ENCODE measurements at places on chromosomes 2 and 18.

DNA sequence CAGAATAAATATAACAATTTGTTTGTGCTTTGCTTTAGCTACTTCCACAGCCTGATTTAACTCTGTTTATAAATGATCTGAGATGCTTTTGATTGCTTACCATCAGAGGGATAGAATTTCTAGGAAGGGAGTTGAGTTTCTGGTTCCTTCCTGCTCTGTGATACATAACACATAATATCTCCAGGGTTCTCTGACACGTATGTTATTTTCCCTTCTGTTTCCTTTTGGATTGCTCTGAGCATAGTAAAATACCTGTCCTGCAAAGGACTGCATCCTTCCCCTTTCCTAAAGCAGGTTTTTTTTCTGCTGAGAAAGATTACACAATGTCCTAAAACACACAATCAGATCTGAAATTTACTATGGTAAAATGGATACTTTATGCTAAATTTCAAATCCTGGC lies 76.1 kb downstream of the CABYR start:
- DNase-seq, result no peak

DNA sequence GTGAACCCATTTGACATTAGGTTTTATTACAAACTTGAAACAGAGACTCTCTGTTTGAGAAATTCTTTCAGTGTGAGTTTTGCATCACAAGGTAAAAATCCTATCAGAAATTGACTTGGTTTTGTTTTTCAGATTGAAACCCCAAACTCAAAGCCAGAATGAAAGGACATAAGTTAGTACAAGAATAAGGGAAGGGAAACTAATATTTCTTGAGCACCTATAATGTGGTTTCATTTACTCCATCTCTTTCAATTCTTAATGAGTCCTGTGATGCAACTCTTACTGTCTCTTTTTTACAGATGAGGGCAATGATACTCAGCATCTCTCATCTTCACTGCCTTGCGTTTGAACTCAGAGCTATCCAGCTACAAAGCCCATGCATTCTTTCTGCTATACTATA lies 210.0 kb upstream of the SIX3 start:
- no peak for DNase-seq

DNA sequence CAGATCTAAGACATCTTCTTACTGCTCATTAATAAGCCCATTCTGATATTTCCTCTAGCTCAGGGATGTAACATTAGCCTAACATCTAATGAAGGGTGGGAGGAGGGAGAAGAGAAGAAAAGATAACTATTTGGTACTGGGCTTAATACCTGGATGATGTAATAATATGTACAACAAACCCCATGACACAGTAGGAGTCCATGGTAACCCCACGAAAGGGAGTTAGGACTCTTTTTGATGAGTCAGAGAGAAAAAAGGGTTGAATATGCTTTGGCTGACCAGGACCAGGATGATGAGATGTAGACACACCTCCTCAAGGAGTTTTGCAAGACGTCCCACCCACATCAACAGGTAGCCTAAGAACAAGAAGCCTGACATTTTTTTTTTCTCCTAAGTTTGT lies 34.4 kb upstream of the DLX2 start:
- no peak for DNase-seq

- no peak for DNase-seq
Measured at GRCh38 chr2:47034973-47035609, 119.5 kb upstream of the MCFD2 start.
